ENCODE measurements at places on chromosomes 2 and 18.

DNA sequence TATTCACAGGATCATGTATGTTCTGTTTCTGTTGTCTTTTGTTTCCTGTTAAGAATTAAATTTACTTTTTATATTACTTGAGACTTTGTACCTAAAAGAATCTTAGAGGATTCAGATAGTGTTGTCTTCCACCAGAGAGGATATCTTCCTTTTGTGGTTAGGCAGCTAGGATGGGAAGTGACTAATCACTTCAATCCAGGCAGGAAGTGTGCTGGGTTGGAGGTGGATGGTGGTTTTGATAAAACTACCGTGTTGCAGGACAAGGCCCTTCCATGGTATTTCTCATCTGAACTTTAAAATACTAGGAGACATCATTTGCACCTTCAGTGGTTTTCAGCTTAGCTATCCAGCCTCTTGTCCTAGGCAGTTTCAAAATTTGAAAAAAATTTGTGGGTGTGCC, 728.6 kb upstream of the CDH2 start:
- DNase-seq = no peak

DNA sequence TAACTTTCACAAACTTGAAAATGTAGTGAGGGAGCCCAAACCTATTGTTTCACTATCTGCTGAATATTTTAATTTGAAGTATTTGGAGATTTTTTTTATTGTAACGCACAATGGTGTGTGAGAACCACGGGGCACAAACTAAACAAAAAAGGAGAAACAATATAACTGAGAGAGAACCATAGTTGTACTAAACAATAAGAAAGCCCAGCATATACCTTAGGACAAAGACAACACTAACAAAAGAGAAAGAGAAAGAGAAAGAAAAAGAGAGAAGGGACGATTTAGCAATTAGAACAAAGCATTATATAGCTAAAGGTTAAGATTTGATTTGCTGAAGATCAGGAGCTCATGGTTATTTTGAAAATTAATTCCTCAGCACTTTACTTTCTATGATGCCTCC, 906.0 kb upstream of the NXPH2 start:
- DNase-seq = no peak

DNA sequence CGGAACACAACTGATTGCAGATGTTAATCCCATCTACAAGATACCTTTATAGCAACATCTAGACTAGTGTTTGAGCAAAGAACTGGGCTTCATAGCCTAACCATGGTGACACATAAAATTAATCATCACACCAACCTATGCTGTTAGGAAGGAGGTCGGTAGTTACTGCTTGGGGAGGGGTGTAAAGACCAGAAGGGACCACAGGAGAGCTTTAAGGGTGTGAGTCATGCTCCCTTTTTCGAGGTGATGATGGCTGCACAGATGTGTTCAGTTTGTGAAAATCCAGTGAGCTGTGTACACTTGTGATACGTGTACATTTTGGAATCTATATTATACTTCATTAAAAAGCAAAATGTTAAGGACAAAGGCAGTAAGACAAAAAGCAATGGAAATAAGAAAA, 4.6 kb upstream of the SEH1L start:
- DNase-seq = no peak

- no peak for DNase-seq
Measured at GRCh38 chr18:62346333-62347088, 21.4 kb downstream of the TNFRSF11A start.

DNA sequence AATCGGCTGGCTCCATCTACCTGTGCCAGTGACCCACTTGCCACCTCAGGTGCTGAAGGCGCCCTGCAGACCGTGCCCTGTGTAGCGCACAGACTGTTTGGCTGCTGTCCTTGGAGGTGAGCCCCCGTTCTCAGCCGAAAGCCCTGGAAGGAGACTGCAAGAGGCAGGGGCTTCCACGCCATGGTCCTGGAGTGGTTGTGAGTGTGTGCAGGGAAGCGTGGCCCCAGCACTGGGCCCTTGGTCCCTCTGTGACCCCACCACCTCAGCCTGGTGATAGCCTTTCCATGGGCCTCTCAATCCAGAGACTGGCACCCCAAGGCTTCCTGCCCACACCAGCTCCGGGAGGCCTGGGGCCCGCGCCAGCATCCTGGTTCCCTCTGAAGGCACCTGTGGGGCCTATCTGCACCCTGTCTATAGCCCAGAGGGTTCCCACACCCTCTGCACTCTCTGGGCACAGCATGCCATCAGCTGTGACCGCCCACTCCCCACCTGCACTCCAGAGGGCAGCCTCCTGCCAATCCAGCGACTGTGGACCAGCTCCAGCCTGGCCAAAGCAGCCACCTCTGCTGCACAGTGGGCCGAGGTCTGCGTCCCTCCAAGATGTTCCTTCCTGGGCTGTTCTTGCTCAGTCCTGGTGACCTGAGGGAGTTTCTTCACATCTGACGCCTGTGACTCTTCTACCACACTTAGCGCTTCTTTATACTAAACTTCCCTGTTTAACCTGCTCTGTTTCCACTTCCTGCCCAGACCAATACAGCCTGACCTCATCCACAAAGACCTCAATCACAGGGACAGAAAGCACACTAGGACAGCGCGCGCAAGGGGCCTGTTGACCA, 109.5 kb downstream of the EIPR1 start:
- DNase-seq = no peak

DNA sequence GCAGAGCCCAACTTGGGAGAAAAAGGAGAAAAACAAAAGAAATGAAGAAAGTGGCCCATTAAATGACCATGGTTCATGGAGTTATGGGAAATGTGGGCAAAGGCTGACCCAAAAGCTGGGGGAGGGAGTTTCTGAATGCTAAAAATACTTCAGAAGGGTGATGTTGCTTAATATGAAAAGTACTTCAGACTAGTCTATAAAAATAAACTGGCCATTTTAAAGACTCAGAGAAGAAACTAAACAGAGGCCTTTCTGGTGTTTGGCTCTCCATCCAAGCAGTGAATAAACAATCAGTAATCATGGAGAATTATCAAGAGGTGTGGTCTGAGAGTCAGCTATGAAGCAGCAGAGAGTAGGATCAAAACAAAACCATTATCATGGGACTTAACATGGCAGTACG, 160.8 kb upstream of the MAPRE2 start:
- no peak for DNase-seq

DNA sequence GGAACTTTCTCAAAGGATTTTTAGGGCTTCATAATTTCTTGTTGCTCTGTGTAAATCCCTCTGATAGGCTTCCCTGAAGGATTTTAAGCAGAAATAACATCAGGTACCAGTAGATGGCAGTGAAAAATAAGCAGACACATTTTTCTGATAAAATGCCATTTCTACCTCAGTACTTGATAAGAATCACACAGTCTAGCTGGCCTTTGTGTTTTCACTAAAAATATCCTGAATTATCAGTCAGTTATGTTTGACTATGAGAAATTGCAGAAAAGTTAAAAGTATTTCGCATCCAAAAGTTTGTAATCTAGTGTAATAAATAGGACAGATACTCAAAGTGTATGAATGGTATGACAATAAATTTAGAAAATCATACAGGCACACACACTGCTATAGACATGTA, 68.7 kb downstream of the DNAJC10 start:
- no peak for DNase-seq

GRCh38 chr2:205811387-205811786, 129.1 kb downstream of the NRP2 start:
- DNase-seq = no peak

GRCh38 chr18:55491616-55492015, 96.4 kb downstream of the TCF4 start:
- DNase-seq = no peak

GRCh38 chr18:11020877-11021414, 128.4 kb downstream of the PIEZO2 start:
- DNase-seq = no peak

DNA sequence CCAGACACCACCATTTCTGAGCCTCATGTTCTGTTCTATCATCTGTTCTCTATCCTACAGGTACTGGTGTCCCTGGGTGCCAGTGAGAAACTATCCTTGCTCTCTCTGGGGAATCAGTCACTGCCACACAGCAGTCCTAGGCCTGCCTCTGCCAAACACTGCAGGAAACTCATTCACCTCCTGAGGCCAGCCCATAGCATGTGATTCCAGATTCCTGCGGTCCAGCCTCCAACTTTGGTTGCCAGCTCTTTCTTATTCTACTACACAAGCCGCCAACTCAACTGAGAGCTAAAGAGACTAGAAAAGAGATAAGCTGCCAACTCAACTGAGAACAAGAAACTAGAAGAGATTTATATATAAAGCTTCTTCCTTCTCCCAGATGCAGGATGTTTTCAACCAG, 8.8 kb upstream of the TTLL4 start:
- DNase-seq = no peak

- no peak for DNase-seq
Measured at GRCh38 chr2:215374642-215375466, 61.0 kb downstream of the FN1 start.

GRCh38 chr2:43169099-43169945, 57.1 kb downstream of the ZFP36L2 start:
- DNase-seq = no peak

- no peak for DNase-seq
Measured at GRCh38 chr2:169644173-169644572, 50.0 kb downstream of the CFAP210 start.

DNA sequence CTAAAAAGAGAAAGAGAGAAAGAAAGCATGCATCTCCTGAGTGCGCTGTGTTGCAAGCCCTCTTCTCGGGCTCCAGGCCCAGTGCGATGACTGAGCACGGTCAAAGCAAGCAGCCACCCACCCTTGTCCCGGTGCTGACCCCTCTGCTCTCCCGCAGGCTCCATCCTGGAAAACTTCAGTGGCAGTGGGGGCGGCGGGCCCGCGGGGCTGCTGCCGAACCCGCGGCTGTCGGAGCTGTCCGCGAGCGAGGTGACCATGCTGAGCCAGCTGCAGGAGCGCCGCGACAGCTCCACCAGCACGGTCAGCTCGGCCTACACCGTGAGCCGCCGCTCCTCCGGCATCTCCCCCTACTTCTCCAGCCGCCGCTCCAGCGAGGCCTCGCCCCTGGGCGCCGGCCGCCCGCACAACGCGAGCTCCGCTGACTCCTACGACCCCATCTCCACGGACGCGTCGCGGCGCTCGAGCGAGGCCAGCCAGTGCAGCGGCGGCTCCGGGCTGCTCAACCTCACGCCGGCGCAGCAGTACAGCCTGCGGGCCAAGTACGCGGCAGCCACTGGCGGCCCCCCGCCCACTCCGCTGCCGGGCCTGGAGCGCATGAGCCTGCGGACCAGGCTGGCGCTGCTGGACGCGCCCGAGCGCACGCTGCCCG, 252.5 kb downstream of the GLI2 start:
- DNase-seq = no peak

- DNase-seq = no peak
Measured at GRCh38 chr2:69482471-69482870, 45.2 kb upstream of the NFU1 start.

DNA sequence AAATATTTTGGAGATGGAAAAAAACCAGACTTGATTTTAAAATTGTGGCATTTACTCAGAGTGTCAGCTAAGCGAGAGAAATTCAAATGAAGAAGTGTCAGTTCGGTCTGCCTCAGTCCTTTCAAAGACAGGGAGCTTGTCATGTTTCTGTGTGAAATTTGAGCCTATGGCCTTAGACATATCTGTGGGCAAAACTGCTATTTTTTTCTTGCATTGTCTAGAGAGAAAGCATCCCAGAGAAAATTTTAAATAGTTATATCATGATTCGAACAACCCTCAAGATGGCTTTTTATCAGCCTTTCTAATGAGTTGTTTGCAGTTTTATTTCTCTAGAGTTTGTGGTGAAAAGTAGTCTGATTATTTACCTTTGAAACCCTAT, 50.2 kb upstream of the KCNE4 start:
- no peak for DNase-seq

- DNase-seq = no peak
Measured at GRCh38 chr18:64095056-64095455, 53.8 kb downstream of the LINC00305 start.

- DNase-seq = no peak
Measured at GRCh38 chr2:85758361-85759256, 4.8 kb downstream of the ATOH8 start.

GRCh38 chr2:17442334-17442733, 75.9 kb downstream of the RAD51AP2 start:
- no peak for DNase-seq

DNA sequence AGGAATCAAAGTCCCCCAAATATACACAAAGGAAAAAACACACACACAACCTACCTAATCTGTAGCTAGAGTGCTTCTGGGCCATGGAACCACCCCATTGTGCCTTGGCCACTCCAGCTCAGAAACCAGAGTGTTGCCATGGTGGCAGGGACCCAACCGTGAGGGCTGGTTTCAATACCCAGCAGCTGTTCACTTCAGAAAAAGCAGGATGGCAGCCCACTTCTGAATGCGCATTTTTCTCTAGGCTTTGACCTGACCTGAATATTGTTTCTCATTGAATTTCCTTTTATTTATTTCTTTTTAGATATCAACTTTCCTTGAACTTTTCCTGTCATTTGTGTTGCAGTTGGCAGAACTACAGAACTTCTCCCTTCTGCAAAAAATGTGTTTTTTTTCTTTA, 43.0 kb upstream of the EHBP1 start:
- DNase-seq = no peak

DNA sequence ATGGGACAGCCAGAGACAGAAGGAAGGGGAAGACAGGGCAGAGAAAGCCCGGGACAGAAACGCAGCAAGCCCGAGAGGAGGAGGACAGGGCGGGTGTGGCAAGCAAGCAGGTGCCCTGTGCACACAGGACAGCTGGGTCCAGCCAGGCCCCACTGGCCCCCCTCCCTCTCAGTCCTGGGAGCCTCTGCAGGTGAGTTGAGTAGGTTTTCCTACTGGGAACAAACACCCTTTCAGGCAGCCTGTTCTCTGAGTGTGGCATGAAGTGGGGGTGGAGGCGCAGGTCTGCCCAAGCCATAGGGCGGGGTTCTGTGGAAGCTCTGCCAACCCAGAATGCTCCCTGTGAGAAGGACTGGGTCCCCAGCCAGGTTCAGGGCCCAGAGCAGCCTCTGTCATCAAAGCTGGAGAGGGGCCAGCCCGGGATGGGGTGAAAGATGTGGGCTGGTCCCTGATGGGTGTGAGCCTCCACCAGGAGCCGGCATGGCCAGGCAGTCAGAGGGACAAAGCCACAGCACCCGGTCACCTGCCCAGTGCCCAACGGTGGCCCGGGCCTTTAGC, 129.4 kb downstream of the TFCP2L1 start:
- no peak for DNase-seq

GRCh38 chr2:52805901-52806410, 961.6 kb upstream of the CHAC2 start:
- no peak for DNase-seq

- no peak for DNase-seq
Measured at GRCh38 chr2:232573771-232574435, 23.4 kb downstream of the EIF4E2 start.

DNA sequence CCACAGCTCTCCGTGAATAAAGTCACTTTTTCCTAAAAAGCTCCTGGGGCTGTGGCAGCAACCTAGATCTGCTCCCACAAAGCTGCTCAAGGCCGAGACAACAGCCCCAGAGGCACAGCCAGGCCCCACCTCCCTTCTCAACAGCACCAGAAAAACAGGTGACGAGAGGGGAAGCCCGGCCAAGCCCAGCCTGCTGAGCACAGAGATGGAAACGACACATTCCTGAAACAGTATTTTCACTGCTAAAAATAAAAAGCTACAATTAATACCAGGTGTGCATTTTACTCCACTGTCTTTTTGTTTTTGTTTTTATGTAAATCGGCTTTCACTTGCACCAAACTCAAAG, 199.3 kb downstream of the HDAC4 start:
- DNase-seq = no peak
